ENCODE measurements at places on chromosomes 12 and 14.

DNA sequence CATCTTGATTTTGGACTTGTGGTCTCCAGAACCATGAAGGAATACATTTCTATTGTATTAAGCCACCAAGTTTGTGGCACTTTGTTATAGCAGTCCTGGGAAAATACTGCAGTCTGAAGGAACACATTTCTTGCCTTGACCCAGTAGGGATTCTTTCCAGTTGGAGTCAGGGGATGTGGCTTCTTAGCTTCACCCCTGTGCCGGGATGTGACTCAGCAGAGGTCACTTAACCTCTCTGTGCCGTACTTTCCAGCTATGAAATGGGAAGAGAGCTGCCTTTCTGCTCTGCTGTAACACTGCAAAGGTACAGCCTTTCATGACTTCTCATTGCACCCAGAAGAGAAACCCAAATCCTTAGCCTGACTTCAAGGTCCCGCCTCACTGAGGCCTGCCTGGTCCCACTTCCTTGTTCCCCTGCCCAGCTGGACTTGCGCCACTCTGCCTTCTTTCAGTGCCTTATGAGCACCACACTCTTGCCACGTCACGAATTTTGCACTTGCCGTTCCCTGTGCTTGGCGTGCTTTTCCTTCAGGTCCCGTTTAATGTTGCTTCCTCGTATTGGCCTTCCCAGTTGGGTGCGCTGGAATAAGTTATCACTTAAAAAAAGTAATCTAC is 24.2 kb downstream of the CHST11 start:
- no peak for DNase-seq

DNA sequence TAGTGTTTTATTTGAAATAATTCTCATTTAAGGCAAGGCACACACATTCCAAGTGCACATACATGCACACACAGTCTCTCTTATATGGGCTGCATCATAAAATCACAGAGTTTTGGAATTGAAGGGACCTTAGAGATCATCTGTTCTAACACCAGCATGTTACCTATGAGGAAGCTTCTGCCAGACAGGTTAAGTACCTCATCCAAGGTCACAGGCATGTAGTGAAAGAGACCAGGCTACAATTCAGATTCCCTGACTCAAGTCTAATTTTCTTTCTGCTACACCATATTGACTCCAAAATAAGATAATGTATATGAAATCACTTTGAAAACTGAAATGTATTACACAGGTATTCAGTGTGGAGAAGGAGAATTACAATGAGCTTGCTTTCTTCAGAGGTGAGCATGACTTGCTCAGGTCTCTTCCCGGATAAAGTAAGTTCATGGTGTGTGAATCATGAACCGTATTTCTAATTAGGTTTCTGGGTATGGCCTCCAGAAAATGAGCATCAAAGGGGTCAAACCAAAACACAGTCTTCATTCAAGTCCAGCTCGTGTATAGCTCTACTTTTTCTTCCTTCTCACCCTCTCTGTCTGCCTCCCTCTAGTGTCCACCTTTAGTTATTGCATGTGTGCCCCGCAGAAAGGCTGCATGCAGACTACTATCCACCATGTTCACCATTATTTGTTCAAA is 411.9 kb downstream of the FUT8 start:
- peak; percentile 72 for DNase-seq

DNA sequence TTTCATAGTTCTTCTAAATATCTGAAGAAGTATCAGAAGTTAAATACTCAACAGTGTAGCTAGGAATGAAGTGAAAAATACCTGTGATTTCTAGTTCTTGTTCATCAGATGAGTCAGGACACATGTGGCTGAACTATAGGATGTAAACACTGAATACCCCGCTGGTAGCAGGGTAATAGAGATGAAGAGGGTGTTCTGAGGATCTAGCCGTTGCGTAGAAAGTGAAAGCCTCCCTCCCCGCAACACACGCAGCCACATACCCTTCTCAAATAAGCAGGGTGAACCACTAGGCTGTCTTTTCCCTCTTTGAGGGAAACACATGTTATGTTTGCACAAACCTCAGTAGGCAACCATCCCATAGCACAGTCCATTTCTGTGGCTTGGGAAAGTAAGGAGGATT is 16.4 kb upstream of the RNASE12 start:
- DNase-seq, result no peak

DNA sequence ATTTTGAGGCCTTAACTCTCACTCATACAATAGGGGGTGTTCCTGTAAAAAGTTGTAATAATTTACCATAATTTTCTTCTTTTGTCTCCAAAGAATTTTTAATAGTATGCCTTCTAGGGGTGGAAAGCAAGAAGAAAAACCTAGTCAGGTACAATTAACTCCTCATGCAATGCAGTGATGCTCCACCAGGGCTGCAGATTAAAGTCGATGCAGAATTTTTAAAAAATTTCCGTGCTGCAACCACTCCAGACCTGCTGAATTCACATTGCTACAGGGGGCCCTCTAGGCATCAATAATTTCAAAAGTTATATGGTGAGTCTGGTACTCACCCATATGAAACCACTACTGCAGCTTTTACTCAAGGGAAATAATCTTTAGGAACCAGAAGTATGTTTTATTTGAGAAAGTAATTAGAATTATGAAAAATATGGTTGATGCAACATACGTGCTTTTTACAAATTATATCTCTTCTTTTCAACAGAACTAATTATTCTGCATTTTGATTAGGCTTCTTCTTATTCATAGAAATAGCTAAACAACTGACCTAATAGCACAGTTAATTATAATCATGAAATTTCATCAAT is 353.2 kb downstream of the BCAT1 start:
- DNase-seq, result no peak

DNA sequence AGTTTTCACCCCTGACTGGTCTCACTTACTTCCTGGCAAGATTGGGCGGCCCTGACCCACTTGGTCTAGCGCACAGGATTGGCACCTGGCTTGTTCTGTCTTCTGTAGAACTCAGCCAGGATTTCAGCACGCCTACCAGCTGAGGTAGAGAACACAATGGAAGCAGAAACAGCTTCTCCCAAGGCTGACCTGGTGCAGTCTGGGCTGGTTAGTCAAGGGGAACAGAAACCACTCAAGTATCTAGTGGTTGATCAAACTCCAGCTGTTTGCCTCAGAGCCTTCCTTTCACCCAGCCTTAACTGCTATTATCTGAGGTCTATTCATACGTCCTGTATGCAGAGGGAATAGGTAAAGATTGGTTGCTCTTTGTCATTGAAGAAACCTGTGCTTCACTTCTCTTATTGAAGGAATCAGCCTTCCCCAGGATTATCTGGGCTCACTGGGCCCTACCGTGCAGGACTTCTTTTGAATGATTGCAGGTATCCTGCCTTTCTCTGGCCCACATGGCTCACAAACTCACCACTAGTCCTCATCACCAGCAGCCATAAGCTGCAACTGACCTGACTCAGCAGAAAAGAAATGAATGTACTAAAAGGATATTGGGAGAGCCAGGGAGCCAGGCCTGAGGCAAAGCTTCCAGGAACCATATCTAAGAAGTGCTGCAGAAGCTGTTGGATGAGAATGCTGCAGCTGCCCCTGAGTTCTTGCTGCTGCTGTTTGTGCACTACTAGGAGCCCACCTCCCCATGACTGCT is 2.5 kb upstream of the PLEKHD1 start:
- no peak for DNase-seq

GRCh38 chr12:42507565-42507964 is 82.0 kb downstream of the PRICKLE1 start:
- no peak for DNase-seq

GRCh38 chr12:6688543-6688998 is 604 bp downstream of the ZNF384 start:
- DNase-seq, result peak; percentile 33

DNA sequence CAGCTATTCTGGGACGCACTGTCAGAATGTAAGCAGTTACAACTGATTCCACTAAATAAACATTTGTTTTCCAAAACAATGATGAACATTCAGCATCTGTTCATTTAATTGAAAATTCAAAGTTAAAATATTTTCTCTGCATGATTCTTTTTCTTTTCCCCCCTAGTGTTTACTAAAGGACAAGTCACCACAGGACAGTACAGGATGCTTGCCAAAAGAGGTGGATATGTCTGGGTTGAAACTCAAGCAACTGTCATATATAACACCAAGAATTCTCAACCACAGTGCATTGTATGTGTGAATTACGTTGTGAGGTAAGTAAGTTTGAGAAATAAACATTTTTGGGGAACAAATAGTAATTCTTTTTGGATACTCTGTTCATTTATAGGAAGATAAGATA is 28.2 kb upstream of the SNAPC1 start:
- DNase-seq, result no peak

DNA sequence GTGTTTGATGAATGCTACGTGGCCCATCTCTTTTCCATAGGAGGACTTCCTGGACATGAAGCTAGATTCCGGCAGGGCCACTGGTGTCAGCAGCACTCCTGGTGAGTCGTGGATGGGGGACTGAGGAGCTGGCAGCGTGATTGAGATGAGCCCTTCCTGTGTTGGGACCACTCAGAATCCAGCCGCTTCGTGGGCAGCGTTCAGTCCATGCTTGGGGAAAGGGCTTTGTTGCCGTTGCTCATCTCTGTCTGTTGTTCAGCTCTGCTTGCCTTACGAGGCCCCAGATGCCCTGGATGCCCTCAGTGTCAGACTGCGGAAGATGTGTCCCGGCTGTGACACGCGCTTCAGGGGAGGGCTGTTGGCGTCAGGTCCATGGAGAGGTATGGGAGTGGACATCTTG is 127.1 kb upstream of the RTL1 start:
- no peak for DNase-seq

GRCh38 chr14:54749180-54749579 is 153.4 kb downstream of the GCH1 start:
- DNase-seq, result no peak

- no peak for DNase-seq
Measured at GRCh38 chr14:103594265-103594664, 31.5 kb downstream of the COA8 start.
